ENCODE measurements at places on chromosomes 3 and 15. TPM values are rescaled to one million over a fixed set of nuclear protein-coding genes. Genes with fewer than 3 reads are reported as not detected.

DNA sequence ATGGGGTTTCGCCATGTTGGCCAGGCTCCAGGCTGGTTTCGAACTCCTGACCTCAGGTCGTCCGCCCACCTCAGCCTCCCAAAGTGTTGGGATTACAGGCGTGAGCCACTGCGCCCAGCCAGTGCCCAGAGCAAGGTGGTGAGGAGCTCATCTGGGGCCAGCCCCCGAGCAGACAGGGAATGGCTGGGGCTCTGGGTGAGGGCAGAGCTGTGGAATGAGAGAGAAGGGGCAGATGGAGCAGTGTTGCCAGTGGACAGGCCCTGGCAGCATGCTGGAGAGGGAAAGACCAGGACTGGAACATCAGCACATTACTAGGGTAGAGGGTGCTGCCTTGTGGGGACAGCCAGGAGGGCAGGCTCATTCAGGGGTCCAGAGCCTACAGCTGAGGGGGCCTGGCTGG lies 37.1 kb upstream of the LIMD1 start:
- no peak for DNase-seq

The CPN2 gene
- total RNA-seq, result not detected

The UCN2 gene
- not detected for total RNA-seq

GRCh38 chr3:10184250-10184649 lies 19.5 kb downstream of the IRAK2 start:
- DNase-seq, result no peak

- no peak for DNase-seq
Measured at GRCh38 chr3:156819842-156820691, 6.1 kb upstream of the LEKR1 start.

The OIP5 gene
- not detected for total RNA-seq

All from CD8-positive, alpha-beta T cell (primary cell).